ENCODE measurements at places on chromosomes 11 and 22. TPM values are rescaled to one million over a fixed set of nuclear protein-coding genes. Genes with fewer than 3 reads are reported as not detected.

GRCh38 chr11:35424157-35424940, 5.0 kb upstream of the SLC1A2 start:
- DNase-seq, result no peak

DNA sequence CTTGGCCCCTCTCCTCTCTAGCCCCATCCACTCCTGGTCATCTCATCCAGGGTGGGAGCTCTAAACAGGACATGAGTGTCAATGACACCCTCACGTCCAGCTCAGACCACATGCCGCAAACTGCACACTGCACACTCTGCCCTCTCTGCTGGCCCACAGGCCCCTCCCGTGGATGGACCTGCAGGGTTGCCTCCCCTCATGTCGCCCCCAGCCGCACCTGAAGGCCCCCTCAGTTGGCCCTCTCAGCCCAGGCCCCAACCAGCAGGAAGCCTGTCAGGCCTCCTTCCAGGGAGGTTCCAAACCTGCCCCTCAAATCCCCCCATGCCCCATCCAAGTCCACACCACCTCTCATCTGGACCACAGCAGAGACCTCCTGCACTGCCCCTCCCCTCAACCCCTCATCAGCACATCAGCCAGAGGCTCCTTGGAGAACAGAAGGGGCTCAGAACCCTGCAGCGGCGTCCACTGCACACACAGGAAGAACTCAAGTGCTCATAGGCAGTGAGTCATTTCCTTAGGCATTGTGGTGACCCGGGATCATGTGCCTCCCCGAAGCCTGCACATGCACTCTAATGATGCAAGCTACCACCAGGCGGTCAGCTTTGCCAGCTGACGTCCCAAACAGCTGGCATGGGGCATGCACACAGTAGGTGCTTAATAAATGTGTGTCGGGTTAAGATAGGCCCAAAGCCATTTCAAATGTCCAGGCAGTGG, 12.9 kb upstream of the CDKN1C start:
- DNase-seq, result peak; percentile 77

Gene TMEM191B
- 0.32 TPM for total RNA-seq

- no peak for DNase-seq
These were observed 33.6 kb downstream of the ABCC8 start for GRCh38 chr11:17443000-17443399.

- peak; percentile 11 for DNase-seq
These were observed 12.3 kb downstream of the SIRT3 start for GRCh38 chr11:223884-224283.

DNA sequence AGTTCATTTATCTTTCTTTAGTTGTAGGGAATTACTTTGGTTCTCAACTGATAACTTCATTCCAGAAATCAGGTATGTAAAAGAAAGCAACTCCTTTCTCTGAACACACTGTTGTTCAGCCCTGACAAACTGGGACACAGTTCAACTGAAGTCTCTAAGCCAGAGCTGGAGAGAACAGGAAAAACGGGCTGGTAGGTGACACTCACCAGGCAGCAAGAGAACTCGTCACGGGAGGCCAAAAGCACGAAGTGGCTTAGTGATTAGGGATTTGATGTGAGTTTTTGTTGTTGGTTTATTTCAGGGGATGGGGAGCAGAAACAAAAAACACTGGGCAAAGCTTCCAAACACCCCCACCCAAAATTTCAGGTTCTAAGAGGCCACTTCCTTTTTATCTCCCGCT, 54.1 kb downstream of the MYH9 start:
- DNase-seq, result no peak

DNA sequence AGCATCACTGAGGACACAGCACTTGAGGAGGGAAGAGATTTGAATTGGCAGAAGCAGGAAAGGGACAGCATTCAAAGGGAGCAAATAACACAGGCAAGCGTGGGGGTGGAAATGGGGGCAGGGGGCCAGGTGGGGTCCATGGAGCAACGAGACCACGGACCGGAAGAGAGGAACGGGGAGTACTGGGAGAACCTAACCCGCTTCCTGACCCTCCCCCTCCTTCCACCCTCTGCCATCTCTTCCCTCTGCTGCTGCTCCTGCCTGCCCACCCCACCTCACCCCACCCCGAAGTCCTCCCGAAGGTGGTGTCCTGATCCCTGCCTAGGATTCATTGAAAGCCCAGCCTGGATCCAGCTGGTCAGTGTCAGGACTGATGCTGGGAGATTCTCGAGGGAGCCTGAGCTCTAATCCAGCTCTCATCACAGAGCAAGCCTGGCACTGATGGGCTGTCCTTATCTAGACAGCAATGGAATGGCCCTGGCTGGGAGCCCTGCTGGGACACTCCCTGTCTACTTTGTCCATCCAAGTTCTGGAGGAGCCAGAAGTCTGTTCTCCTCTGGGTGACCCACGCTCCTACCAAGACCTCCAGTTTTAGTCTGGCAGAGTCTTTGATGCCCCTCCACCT, 105.0 kb downstream of the TRIM29 start:
- peak; percentile 57 for DNase-seq

Gene PICALM
- 119 TPM for total RNA-seq

DNA sequence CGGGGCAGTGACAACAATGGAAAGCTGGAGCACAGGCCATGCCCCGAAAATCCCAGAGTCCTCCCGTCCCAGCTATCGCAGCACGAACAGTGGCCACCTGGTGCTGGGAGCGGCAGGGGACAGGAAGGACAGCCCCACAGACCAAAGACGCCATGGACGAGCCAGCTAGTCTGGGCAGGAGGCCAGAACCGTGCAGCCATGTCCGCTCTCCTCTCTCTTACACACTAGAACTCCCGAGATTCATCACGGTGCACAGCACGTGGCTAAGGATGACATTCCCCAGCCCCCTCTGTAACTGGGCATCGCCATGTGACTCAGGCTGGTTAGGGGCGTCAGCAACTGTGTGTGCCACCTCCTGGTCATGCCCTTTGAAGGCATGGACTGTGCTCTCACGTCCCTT, 4.6 kb downstream of the CDPF1 start:
- DNase-seq, result peak; percentile 86

GRCh38 chr11:10268746-10269488, 25.1 kb downstream of the SBF2 start:
- no peak for DNase-seq

DNA sequence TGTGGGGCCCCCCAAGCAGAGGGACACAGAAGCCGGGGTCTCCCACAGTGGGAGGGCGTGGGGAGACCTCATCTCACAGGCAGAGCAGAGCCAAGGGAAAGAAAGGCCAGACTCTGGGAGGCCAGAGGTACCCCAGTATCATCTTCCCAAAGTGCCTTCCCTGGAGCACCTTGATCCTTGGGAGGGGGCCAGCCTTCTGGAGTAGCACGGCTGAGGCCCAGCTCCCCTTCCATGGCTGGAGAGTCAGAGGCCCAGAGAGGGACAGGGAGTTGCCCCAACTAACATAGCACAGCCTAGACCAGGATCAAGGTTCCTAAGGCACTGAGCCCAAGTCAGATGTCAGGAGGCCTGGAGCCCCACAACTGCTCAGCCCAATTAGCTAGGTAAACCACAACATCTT, 50.6 kb downstream of the ELFN2 start:
- DNase-seq, result no peak

DNA sequence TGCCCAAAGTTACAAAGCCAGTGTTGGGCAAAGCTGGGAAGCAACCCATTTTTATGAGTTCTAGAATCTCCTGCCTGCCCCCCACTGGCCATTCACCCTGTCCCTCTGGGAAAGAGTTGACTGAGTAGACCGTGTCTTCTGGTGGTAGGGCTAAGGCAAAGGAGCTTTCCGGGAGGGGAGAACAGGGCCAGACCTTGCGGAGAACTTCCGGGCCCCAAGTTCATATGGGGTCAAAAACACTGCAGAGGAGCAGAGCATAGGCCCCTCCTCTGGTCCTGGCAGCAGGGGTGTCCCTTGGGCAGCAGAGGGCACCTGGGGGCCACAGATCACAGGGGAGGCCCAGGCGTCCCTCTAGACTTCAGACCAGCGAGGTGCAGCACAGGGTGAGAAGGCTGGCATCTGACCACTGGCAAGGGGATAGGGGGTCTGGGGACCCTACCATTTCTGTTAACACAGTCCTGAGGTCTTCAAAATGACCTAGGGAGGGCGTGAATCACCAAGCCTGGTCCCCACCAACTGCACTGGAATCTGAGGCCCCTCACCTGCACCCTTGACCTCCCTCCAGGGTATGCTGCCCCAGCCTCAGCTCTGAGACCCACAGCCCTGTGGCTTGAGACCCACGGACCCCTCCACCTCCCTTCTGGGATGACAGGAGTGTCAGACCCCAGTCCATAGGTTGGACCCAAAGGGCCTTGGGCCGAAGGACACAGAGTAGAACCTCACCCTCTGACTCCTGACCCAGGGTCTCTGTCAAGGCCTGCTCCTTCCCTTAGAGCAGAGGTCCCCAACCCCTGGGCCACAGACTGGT, 1.3 kb upstream of the ARAP1 start:
- peak; percentile 14 for DNase-seq

- no peak for DNase-seq
These were observed 125.0 kb upstream of the ARHGAP42 start for GRCh38 chr11:100562128-100562527.

- DNase-seq, result no peak
These were observed 8.6 kb downstream of the IGLL1 start for GRCh38 chr22:23571486-23571885.

Measured in Right ventricle myocardium superior (tissue), 1 donor.